HS-5 (cell line): ENCODE measurements at places on chromosomes 5 and 9.
A peak's percentile ranks its signal among the peaks of the same experiment; 100 is the strongest.

DNA sequence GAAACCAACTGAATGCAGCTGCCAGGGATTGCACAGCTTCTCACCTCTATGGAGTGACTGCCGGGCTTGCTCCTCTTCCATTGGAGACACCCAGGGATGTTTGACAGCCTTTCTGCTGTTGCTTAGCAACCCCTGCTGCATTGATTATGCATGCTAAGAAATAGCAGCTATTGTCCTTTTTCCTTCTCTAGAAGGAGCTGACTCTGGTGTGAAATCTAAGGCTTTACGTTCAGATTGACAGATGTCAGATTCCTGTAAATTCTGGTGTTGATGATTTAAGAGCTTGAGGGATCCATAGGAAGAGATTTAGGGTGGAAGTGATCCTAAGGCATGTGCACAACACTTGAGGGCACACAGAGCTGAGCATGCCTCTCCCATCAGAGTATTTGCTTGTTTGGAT lies 267.7 kb downstream of the NTRK2 start:
- DNase-seq = no peak

GRCh38 chr9:94745806-94746540 lies 19.5 kb downstream of the AOPEP start:
- DNase-seq = no peak

DNA sequence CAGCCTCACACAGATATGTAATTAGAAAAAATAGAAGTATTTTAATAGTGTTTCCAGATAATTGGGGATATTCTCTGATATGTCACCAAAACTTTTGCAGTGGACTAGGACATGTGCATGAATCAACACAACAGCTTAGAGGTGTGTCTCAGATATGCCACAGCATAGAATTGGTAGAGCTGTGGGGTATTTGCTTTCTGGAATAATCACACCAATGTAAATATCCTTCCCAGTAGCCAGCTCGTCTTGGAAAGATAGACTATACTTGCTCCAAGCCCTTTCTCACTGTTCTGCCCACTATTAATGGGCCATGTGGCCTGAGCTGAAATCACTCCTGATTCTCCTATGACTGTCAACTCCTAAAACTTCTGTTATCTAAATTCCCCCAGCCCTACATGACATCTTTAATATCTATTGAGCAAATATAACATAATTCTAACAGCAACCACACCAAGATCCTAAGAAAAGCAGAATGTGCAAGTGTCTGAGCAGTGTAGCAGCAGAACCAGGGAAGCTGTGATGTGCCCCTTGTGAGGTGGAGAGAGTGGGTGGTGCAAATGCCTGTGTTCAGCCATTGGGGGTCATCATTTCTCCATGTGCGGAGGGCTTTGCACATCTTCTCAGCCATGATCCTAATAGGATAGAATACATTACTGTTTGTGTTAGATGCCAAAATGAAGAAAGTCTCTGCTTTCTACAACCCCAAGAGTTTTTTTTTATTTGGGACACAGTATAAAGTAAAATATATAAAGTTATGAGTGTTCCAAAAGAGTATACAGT lies 65.0 kb downstream of the MELK start:
- DNase-seq = no peak

GRCh38 chr5:149038336-149039080 lies 24.4 kb downstream of the SH3TC2 start:
- no peak for DNase-seq

DNA sequence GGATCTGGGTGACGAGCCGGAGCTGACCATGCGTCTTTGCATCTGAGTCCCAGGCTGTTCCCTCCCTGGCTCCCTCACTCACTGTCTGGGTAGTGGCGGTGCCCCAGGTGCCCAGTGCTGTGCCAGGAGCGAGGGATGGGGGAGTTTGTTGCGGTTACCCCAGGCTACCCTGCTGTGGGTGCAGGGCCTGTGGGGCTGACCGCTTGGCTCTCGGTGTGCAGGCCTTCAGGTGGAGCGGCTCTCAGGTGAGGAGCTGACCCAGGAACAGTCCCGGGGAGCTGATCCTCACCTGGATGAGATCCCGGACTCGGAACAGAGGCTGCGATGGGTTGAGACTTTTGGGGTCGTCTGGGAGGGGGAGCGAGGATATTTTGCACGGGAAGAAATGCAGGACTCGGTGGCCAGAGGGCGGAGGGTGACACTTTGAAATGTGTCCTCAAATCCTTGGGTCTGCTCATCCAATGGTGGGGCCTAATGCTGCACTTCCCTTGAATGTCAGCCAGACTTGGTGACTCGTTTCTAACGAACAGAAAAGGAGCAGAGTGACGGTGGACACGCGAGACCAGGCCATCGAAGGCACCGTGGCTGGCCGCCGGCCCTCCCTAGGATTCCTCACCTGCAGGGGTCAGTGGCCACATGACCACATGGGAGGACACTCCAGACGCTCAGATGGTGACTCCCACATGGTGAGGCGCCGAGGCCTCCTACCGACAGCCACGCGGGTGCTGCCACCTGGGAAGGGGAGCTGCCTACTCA lies 104.3 kb upstream of the RAPGEF1 start:
- no peak for DNase-seq

DNA sequence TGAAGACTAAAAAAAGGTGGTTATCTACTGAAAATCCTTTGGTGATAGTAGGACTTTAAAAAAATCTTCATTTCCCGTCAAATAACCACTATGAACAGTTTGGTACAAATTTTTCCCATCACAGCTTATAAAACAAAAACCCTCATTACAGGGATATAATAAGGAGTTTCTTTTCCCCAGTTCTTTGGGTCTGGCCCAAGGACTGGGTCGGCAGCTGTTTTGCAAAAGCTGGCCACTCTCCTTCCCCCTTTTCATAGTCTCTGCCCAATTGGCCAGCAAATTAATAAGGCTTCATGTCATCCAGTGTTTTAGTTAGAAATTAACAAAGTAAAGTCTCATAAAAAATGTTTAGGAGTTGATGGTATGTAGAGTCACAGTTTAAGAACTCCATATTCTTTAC lies 47.0 kb upstream of the PDE8B start:
- DNase-seq = no peak

- no peak for DNase-seq
Measured at GRCh38 chr9:105329719-105330062, 85.2 kb downstream of the SLC44A1 start.

GRCh38 chr9:116605060-116605459 lies 82.0 kb upstream of the TRIM32 start:
- no peak for DNase-seq

GRCh38 chr9:85228111-85228855 lies 513.5 kb downstream of the AGTPBP1 start:
- DNase-seq = no peak

DNA sequence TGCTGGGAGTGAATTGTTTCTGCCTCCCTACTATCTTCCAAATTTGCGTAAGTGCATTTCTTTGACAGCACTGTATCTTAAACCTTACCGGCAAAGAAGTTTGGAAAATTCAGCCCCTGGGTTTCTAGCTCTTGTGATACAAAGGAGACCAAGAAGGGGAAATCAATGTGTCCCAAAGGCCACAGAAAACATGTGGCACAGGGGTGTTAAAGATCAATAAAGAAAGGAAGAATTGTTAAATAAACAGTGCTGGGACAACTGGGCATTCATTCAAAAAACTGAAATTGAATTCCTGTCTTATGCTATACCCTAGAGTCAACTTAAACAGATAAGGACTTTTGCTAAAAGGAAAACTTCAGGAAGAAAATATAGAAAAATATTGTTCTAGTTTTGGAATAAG lies 328.1 kb downstream of the MAN2A1 start:
- DNase-seq = no peak

DNA sequence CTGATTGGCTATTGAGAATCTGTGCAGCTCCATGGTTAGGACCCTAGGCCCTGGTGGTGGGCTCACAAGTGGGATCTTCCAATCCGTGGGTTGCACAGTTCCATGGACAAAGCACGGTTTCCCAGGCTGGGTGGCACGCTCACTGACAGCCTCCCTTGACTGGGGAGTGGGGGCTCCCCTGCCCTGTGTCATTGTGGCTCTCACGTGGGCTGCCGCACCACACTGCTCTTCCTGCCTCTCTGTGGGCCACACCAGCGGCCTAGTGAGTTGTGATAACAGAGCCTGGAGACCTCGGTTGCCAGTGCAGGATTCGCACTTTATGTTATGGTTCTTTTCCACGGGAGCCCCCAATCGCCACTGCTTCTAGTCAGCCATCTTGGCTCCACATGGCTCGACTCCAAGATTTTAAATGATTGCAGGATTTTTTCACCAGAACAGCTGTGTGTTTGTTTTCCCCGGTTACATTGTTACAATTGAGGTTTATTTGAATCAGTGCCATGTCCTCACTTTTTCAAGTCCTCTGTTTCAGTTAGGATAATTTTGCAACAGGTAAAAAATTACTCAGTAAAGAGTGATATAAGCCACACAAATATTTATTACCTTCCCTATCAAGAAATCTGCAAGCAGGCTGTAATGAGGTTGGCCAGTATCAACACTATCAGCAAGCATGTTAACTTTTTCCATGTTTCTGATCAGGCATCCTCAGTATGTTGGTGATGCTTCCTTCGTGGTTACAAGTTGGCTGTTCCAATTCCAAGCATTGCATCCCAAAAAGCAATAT lies 253.8 kb downstream of the ZNF608 start:
- no peak for DNase-seq

DNA sequence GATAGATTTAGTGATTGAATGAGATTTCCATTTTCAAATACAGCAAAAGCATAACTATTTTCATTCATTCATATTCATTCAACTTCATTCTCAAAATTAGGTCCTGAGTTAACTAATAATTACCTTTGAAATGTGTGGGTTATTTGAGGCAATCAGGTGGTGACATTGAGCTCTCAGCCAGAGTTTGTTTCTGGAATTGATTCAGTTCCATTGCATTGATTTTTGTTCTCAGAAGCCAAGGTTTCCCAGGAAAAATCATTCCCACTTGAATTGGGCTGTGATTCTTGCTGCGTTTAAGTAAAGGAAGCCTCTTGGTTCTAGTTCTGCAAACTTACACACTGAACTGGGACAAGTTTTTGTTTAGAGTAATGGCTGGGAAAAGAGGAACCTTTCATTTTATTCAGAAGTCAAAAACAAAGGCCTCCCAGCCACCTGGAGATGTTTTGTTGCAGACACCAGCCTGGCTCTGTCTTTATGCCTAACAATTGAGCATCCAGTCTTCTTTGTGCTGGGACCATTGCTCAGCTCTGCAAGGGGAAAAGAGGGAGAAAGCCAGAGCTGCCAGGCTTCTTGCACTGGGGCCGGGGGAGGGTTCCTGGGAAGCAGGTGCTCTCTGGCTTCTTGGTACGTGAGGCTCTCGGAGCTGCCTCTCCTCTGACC lies 198.6 kb downstream of the TRIO start:
- no peak for DNase-seq

DNA sequence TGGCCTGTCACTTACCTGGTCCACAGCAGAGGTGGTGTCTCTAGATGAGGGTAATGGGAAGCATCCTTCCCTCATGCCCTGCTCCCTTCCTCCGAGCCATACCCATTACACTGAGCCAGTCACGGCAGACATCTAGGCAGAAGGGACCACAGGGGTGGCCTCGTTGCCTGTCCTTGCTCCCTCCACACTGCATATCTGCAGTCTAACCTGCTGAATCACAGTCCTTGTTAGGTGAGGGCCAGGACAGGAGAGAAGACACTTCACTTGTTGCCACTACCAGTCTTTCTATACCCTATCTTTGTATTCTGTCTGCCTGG lies 18.4 kb upstream of the SPINK4 start:
- no peak for DNase-seq

- no peak for DNase-seq
Measured at GRCh38 chr5:156237361-156237760, 89.6 kb upstream of the SGCD start.

DNA sequence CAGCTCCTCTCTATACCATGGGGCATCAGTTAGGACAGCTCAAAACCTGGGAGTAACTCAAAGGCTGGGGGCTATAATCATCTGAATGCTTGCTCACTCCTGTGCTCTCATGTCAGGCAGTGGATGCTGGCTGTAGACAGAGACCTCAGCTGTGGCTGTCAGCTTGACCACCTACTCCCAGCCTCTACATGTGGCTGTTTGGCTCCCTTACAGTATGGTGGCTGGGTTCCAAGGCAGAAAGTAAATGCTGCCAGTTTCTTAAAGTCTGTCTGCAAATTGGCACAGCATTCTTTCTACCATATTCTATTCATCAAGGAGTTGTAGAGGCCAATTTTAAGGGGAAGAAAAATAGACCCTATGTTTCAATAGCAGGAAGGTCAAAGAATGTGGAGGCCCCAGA lies 66.9 kb downstream of the TMC1 start:
- DNase-seq = no peak

GRCh38 chr9:4349816-4350418 lies 50.0 kb upstream of the GLIS3 start:
- DNase-seq = no peak

DNA sequence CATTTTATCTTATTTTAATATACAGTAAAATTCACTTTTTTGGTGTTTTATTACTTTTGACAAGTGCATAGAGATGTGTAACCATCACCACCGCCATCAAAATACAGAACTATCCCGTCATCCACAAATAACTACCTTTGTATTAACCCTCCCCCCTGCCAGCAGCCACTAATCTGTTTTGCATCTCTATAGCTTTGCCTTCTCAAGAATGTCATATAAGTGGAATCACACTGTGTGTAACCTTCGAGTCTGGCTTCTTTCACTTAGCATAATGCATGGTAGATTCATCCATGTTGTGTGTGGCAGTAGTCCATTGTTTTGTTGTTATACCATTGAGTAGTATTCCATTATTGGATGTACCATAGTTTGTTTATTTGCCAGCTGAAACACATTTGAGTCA lies 98.8 kb downstream of the BOD1 start:
- DNase-seq = no peak

DNA sequence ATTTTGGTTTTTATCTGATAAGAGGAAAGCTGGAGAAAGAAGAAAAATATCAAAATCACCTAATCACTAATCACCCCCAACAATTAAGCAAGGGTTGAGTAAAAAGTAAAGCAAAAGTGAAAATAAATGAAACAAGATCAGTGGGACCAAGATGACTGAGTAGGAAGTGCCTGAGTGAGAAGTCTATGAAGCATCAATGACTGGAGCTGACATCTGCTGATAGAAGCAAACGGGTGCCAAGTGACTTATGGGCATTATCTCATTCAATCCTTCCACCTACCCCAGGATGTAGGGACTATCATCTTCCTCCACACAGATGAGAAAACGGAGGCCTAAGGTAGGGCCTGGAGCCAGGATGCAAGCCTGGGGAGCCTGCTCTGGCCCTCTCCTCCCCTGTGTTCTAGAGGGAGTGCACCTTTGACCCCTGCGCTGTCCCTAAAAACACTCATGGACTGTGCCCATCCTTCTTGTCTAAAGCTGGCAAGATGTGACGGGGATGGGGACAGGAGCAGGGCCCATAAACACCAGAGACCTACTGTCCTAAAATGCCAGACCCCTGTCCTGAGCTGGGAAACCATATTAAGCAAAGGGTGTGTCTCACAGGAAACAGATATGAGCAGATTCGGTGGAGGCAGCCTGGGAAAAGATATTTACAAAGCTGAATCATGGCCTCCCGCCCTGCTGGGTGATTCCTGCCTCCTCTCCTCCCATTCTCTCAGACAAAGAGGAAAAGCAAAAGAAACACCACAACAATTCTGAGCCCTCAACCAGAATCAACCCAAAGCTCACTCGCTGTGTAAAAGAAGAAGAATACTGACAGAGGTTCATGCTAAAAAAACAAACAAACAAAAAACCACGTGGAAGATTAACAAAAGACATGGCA lies 116.0 kb downstream of the AUH start:
- DNase-seq = peak; percentile 24
